ENCODE measurements at places on chromosomes 3 and 15.
A peak's percentile ranks its signal among the peaks of the same experiment; 100 is the strongest.

DNA sequence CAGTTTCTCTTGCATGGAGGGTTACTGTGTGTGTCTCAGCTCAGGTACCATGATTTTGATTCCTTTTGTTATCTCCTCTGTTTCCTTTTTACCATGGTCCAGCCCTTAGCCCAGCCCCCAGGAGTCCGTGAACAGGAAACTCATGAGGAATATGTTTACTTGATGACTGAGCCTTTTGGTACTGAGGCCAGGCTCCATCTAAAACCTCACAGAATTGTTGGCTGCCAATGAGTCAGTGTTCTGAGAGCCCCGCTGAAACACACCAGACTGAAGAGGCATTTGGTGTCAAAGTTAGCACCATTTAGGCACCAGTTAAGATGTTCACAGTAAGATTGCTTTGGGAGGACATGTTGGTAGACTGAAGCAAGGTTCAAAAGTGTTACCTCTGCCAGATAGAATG, 80.9 kb downstream of the DGKG start:
- no peak for DNase-seq

DNA sequence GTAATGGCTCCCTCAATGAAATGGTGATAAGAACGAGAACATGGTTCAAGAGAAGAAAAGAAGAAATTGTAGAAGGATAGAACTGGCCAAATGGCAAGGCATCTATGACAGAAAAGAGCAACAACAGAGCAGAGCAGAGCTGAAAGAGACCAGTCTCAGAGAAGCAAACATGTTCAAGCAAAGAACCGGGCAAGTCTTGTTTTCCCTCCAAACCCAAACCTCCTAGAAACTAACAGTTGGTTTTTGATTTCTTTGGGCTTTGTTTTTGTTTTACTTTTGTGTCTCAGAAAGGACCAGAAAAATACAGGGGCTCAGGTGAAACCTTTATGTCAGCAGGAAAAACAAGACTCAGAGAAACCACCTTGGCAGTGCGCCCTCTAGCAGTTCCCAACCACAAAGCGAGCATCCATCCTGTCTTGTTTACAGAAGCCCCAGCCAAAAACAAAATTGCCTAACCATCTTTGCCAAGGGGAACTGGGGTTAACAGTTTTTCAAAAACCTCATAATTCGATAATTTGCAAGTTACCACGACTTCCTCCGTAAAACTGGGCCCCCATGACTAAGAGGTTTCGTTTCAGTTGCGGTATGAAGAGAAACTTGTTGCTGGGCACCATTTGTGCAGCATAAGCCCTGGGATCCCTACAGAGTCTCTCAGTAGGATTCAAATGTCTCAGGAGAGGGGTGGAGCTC, 159.2 kb upstream of the SLC24A5 start:
- DNase-seq = no peak

GRCh38 chr3:64316971-64317370, 91.7 kb upstream of the PRICKLE2 start:
- DNase-seq = no peak

- no peak for DNase-seq
Measured at GRCh38 chr3:133424937-133425869, 25.3 kb downstream of the BFSP2 start.

- DNase-seq = no peak
Measured at GRCh38 chr3:65665915-65666314, 372.8 kb downstream of the MAGI1 start.

DNA sequence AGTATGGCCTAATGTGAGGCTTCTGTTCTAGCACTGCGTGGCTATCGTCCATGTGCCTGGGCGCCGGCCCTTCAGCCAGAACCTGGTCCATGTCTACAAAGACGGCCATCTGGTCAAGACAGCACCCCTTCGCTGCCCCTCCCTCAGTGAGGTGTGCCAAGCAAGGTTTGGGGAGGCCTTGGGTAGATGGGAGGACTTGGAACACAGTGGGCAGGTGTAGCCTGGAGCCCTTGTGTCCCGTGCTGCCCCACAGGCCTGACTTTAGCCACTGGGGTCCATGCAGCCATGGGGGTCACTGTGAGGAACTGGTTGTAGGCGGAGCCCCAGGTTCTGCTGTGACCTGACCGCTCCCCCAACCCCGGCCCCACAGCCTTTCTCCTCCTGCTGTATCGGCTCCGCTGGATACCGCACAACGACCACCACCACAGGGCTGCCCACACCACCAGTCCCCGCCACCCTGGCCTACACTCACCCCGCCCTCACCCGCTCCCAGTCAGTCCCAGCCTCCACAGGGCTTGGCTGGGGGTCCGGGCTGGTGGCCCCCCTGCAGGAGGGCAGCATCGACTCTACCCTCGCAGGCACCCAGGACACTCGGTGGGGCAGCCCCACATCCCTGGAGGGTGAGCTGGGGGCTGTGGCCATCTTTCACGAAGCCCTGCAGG, 16.6 kb downstream of the NBEAL2 start:
- DNase-seq = no peak

GRCh38 chr3:124761250-124761796, 31.1 kb downstream of the UMPS start:
- no peak for DNase-seq

- no peak for DNase-seq
Measured at GRCh38 chr15:30979457-30979856, 12.0 kb downstream of the MTMR10 start.

DNA sequence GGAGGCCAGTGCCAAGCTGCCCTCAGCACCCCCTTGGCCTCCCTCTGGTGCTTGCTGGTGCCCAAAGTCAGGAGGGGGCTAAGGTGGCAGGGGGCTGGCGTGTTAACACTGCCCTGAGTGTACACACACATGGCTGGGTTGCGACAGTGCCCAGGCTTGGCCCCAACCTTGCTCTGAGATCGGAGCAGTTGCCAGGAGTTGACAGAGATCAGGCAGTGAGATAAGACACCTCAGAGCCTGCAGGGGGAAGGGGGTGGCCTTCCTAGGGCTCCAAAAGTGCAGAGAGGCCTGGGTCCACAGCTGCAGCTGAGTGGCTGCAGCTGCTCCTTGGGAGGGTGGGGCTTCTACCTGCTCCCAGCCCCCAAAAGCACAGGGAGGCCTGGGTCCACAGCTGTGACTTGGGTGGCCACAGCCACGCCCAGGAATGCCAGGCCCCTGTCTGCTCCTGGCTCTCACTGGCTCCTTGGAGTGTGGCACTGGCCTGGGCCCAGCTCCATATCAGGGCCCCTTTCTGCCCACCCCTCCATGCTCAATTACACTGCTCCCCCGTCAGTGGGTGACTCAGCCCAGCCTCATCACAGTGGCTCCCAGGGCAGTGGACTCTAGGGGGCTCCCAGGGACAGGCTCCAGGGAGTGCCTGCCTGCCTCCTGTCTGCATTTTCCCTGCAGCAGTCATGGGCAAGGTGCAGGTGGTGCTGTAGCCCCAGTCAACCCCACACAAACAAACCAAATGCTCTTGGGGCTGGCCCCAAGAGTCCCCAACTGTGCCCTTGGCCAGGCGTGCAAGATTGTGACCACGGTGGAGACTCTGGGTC, 56.4 kb upstream of the C15orf39 start:
- no peak for DNase-seq

DNA sequence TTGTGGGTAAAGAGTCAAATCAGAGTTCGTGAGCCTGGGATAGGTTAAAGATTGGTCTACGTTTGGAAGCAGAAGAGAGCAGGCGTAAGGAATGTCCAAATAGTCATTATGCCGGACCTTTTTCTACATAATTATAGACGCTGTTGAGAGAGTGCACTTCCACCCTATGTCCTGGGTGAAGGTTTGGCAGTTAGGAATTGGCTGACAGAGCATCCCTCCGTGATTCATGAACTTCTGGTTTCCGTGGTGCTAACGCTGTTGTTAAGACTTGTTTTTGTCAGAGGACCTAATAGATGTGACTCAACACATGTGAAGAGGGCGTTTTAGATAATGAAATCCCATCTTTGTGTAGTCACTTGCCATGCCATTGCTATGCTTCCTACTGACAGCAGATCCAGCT, 1.1 kb downstream of the EAF1 start:
- DNase-seq = peak; percentile 26

DNA sequence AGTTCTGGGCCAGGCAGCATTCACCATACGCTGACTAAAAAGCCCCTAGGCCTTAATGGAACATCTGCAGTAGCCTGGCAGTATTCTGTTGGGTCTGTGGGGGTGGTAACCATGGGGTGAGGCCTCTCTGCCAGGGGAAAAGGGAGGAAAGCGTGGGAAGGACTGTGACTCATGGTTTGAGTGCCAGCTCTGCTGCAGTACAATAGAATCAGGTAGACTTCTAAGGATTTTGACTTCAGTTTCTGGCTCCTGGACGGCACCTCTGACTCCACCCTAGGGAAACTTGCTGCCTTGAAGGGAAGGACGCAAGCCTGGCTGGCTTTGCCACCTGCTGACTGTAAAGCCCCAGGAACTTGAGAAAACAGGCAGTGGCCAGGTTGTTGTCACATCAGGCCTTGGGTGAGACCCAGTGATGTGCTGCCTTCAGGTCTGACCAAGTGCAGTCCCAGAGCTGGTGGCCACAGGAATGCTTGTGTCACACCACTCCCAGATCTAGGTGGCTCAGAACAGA, 148.6 kb downstream of the SUCNR1 start:
- DNase-seq = peak; percentile 61

GRCh38 chr3:11850003-11850402, 3.3 kb upstream of the TAMM41 start:
- DNase-seq = no peak

GRCh38 chr3:13750215-13750614, 129.7 kb downstream of the WNT7A start:
- no peak for DNase-seq

DNA sequence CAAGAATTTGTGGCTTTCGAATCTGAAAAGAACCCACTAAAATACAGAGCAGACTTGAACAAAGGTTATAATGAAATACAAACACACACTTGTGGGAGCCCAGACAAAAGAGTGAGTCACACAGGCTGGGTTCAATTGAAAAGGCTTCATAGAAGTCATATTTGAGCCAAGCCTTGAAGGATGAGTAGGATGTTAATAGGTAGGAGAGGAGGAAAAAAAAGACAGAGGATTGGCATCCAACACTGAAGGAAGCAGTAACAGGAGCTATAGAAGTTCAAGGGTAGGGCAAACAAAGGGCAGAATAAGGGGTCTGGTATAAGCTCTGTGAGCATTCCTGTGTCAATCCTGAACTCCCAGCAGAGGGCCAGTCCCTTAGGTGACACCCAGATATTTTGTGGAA, 325.4 kb downstream of the FOXP1 start:
- no peak for DNase-seq

DNA sequence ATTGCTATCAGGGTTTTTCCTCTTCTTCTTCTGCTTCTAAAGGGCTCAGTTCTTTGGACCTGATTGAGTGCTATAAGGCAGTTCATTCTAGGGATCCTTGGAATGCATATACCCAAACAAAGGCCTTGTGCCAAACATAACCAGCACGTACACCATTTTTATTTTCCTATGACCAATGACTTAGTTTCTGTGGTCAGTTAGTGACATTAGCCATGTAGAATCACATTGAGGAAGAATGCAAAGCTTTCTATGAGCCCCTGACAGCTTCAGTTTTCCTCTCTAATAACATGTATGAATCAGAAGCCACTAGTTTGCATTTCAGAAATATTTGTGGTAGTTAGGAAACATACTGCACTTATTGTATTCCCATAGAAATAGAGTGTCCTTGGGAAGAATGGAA, 240.0 kb downstream of the THRB start:
- DNase-seq = peak; percentile 44

DNA sequence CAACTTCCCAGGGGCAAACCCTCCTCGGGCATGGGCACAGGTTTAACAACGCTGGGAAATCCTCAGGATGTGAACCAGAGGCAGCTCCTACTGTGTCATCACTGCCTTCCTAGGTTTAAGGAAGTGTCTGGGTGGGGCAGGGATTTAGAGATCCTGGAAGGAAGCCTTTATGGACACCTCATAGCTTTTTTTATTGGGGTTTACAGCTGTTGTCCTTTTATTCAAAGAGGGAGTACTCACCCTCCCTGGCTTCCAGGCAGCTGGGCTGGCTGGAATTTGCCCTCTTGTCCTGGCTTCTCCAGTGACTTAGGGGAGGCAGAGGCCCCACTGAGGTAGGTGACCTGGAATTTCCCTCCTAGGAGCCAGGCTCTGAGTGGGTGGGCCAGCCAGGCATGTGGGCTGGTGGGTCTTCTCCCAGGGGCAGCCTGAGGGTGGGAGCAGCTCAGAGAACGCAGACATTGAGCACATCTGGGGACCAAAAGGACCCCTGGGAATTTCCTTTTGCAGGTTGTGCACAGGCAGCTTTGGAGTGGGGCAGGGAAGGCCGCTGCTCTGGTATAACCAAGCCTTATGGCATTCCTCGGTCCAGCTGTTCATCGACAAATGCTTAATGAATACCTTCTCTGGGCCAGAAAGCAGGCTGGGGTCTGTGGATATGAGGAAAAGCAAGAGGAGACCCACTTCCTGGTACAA, 13.5 kb upstream of the FAM3D start:
- no peak for DNase-seq

GRCh38 chr15:25339431-25339830, 99.4 kb downstream of the UBE3A start:
- no peak for DNase-seq

DNA sequence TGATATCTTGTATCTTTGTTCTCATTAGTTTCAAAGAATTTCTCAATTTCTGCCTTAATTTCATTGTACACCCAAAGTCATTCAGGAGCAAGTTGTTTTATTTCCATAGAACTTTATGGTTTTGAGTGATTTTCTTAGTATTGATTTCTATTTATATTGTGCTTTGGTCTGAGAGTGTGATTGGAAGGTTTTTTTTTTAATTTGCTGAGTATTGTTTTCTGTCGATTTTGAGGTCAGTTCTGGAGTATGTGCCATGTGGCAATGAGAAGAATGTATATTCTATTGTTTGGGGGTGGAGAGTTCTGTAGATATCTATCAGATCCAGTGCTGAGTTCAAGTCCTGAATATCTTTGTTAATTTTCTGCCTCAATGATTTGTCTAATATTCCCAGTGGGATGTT, 138.4 kb downstream of the MOBP start:
- no peak for DNase-seq

DNA sequence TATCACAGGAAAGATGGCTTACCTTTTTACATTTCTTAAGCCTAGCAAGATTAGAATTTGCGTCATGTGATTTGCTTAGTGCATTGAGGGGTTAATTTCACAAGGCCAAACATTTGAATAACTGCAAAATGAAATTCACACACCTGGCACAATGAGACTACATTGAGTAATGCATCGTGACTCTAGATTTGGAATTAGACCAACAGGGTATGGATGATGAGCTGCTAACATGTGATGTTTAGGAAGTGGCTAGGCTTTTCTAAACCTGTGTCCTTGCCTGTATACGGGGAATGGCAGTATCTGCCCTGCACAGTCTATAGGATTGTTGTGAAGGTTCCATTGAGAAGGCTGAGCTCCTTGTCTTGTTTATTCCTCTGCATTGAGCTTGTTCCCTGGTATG, 160.1 kb downstream of the MFSD1 start:
- DNase-seq = no peak

- DNase-seq = no peak
Measured at GRCh38 chr3:100647657-100648056, 38.3 kb downstream of the ADGRG7 start.

GRCh38 chr3:186207515-186207914, 98.6 kb upstream of the ETV5 start:
- DNase-seq = no peak

DNA sequence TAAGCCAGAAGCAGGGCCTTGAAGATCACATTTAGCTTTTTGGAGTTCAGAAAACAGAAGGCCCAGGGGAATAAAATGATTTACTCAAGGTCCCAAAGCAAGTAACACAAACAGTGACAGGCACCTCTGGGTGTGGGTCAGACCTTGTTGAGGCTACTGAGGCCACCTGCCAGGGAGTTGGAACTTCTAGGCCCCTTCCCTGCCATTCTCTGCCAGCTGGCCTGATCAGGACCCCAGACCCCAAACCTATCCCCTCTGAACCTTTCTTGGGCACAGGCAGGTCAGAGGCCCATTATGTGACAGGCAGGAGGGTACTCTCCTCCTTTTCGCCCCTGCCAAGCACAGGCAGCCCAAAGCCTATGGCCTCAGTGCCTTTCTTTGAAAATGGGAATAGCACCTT, 49.4 kb upstream of the ATP2B2 start:
- DNase-seq = no peak
